ENCODE measurements at places on chromosomes 5 and 9.

GRCh38 chr5:33857037-33857436 lies 34.8 kb downstream of the ADAMTS12 start:
- no peak for DNase-seq

- DNase-seq: no peak
Measured at GRCh38 chr5:154923441-154924430, 14.3 kb downstream of the GEMIN5 start.

DNA sequence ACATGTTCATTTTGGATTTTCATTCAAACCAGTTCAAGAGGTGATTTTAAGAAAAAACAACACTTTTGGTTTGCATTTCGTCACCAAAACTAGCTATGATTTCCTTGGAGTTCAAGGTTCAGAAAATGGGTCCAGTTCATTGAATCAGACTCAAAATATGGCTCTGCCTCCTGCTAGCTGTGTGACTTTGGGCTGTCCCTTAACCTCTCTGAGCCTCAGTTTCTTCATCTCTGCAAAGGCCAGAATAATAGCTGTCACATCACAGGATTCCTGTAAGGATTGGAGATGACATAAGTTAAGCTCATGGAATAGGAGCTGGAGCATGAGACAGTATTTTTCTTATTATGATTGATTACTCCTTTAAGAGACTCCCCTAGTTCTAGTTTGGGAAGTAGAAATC lies 147.8 kb upstream of the SMIM23 start:
- DNase-seq: no peak

- no peak for DNase-seq
Measured at GRCh38 chr9:82247318-82247717, 258.7 kb downstream of the SPATA31D1 start.

DNA sequence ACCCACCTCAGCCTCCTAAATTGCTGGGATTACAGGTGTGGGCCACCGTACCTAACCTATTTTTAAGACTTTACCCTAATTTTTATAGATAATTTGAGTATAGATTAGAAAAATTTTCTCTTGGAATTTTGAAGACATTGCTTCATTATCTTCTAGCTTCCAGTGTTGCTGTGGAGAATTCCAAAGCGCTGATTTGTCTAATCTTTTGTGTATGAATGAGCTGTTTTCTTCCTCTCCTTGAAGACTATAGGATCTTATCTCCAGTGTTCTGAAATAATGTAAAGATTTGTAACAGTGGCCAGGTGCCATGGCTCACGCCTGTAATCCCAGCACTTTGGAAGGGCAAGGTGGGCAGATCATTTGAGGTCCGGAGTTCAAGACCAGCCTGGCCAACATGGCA lies 5.7 kb upstream of the SNX24 start:
- DNase-seq: no peak

DNA sequence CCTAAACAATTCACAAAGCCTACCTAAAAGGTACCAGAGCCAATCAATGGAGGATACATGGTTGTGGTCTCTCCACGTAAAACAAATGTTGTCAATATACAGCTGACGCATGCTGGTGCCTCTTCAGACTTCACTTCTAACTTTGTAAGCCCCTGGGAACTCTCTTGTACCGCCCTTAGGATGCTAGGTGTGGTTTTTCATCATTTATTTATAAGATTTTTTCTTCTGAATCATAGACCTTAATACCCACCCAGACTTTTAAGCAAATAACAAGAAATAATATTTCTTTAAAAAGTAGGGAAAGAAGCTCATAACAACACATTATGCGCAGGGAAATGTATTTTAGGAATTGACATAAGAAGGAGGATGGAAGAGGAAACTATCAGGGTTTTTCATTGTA lies 33.0 kb downstream of the SSBP2 start:
- no peak for DNase-seq

- no peak for DNase-seq
Measured at GRCh38 chr5:137743031-137743640, 7.2 kb upstream of the KLHL3 start.

DNA sequence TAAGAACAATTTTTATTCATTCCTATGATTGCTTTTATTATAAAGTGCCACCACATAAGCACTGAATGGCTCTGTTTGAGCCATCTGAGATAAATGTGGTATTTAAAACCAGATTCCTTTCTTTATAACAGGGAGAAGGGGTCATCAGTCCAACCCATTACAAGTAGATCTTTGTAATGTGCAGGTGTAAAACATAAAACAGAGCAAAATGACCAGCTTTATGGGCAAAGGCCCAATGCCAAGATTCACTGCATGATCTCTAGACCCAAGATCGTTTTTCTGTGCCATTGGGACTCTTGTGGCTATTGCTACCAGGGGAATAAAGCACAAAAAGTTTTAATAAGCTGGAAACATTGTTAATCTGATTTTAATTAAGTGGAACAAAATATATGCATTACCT lies 469.9 kb downstream of the PRR16 start:
- DNase-seq: no peak

- DNase-seq: no peak
Measured at GRCh38 chr5:151917904-151918303, 6.7 kb downstream of the GLRA1 start.

GRCh38 chr5:146529984-146530383 lies 14.0 kb upstream of the GPR151 start:
- DNase-seq: no peak

DNA sequence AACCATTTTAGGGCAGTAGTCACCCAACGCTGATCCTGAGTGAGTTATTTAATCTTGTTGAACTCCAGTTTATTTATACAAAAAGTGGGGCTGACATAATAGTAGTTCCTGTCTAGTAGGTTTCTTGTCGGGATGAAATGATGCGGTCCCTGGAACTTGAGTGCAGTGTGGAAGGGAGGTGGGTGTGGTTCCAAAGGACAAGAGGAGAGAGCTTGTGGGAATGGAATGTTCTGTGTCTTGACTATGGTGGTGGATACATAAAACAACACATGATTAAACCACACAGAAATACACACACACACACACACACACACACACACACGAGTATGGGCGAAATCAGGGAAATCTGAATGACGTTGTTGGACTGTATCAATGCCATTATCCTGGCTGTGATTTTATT lies 66.1 kb upstream of the BARHL1 start:
- no peak for DNase-seq

DNA sequence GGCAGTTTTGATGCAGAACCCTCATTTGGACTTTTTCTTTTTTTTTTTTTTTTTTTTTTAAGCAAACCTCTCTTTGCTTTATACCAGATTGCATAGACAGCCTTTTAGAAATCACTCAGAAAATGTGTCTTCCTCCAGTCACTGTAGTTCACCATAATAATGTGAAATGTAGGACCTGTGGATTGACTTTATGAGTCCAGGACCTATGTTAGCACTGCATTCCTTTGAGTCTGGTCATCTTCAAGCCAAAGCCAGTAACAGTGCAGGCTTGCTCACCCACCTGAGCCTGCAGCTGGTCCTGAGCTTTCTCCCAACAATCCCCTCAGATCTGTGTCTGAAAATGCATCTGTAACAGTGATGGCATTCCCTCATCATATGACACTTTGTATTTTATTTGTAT lies 110.7 kb upstream of the NFIL3 start:
- no peak for DNase-seq
